HT-29 (cell line): ENCODE measurements at places on chromosomes 4 and X. TPM values are rescaled to one million over a fixed set of nuclear protein-coding genes. Genes with fewer than 3 reads are reported as not detected.

DNA sequence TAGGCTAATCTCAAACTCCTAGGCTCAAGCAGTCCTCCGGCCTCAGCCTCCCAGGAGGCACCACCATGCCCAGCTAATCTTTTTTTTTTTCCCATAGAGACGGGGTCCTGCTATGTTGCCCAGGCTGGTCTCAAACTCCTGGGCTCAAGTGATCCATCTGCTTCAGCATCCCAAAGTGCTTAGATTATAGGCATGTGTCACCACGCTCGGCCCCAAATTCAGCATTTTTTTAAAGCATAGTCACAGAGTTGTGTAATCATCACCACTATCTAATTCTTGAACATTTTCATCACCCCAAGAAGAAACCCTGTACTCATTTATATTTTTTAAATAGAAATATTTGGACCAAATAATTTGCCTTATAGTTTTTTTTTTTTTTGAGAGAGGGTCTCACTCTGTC lies 10.3 kb downstream of the CENPI start:
- no peak for DNase-seq

DNA sequence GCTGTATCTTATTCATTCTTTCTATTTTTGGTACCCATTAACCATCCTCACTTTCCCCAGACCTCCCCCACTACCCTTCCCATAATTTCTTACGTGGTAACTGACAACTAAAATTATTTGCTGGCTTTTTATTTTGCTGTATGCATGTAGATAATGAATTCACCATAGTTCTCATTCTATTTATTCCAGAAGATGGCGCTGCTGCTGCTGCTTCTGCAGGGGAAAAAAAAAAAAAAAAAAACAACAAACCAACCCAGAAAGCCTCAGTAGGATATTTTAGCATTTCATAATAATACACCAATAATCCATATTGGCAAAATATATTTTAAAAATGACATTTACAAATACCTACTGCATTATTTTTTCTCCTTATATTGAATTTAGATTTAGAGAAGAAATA lies 416.6 kb upstream of the MAGEB18 start:
- peak; percentile 23 for DNase-seq

DNA sequence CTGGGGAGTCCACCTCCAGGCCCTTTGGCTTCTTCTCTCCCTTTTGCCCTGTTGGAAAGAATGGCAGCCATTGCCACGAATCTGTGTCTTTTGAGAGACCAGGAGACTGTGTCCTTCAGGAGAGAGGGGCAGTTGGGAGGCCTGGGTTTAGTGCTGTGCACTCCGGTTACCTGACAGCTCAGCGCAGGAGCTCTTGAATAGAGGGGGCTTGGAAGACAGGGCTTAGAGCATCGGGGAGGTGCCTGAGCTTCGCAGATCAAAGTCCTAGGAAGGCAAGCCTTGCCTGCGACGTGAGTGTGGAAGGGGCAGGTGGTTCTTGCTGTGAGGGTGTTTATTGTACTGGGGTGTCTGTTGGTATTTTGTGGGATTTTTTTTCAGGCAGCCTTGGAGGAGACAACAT lies 41.9 kb upstream of the TADA2B start:
- DNase-seq = no peak

DNA sequence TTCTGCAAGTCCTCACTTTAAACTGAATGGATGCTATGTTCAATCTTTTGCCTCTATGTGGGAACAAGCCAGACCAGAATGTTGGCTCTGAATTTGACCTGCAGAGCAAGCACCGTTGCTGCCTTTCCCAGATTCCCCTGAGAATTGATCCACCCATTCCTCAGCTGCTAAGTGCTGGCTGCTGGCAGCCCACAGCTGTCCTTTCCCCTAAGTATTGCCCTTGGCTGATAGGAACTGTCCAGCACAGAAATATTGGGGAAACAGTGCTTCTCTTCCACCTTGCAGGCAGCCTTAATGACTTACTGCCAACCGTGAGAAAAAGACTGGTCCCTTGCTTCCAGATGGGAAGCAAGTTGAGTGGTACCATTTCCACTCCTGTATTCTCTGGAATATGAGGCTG lies 475.9 kb downstream of the PDHA2 start:
- DNase-seq = no peak

DNA sequence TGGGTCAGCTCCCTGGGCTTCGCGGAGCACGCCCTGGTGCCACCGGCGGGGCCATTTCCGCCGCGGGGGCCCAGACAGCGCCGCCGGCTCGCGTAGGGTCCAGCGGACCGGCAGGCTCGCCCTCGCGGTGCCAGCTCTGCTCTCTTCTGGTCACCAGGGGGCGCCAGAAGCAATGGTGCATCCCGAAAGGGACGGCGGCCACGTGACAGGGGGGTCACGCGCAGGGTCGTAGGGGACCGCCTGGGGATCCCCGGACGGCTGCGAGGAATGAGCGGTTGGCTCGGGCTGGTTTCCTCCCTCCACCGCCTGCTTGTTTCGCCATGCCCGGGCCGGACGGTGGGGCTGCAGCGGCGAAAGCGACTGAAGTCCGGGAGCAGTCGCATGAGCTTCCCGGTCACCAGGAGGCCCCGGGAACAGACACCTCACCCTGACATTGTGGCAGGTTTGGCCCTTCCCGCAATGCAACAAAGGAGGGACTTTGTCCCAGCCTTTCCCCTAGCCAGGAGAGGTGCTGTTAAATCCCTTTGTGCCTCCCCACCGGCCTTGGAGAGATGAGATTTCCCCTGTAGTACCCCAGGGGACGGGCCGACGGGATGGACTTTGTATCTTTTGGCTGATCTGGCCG lies 15.8 kb downstream of the ZCCHC12 start:
- DNase-seq = peak; percentile 66

GRCh38 chr4:119532319-119532718 lies 96.3 kb downstream of the PDE5A start:
- no peak for DNase-seq

GRCh38 chr4:118270492-118270891 lies 82.3 kb downstream of the PRSS12 start:
- peak; percentile 72 for DNase-seq

- no peak for DNase-seq
Measured at GRCh38 chr4:38268837-38269236, 308.6 kb downstream of the PTTG2 start.

DNA sequence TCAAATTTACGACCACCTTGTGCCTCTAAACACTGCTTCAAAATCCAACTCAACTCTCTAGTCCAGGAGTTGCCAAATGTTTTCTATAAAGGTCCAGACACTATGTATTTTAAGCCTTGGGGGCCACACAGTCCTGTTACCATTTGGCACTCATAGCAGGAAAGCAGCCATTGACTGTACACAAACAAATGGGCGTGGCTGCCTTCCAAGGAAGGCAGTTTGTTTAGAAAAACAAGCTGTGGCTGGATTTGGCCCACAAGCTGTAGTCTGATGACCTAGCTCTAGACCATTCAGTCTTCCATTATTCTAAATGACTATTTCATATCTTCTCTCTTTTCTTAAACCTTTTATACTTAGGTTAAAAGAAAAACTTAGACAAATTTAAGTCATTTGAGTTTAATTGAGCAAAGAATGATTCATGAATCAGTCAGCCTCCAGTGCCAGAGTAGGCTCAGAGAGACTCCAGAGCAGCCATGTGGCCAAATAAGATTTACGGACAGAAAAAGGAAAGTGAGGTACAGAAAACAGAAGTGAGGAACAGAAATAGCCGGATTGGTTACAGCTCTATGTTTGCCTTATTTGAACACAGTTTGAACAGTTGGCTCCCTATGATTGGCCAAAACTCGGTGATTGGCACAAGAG lies 825.8 kb upstream of the LCORL start:
- no peak for DNase-seq

GRCh38 chr4:9703391-9703790 lies 78.0 kb upstream of the DRD5 start:
- DNase-seq = peak; percentile 83

DNA sequence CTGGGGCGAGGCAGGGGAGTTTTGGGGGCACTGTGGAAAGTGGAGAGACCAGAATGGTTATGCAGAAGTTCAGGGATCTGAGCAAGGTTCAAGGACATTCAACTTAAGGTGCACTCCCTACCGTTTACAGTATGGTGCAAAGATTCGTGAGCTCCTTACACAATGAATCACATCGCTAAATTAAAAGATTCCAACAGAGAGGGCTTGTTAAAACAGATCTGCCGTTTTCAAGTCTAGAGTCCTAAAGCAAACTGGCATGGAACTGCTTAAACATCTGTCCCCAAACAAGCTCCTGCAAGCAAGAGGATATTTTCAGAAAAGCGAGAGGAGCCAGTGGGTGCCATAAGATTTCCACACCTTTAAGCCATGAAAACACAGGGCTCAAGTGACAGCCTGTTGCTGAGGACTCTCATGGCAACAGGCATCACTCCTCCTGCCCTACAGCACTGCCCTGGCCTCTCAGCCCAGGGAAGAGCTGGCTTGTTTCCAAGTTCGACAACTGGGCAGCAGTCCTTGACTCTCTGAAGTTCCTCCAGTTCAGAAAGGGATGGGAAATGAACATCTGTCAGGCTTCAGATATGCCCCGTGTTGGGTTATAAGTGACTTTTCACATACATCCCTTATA lies 10.0 kb downstream of the FAM184B start:
- no peak for DNase-seq

GRCh38 chr4:116847616-116848015 lies 237.8 kb downstream of the TRAM1L1 start:
- DNase-seq = no peak

DNA sequence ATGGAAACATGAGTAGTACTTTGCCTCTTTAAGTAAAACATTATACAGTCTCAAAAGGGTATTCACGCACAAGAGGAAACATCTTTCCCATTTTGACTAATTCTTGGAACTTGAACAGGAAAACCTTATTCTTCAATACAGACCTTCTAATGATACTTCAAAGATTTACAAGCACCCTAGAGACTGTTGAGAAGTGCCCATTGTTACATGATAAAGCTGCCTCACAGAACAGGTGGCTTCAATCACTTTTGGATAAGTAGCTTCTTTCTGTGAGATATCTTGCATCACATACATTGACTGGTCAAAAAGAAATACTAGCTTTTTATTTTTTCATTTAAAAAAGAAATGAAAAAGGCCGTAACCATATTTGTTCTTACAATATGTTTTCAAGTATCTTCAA lies 219.4 kb downstream of the EPHA5 start:
- no peak for DNase-seq

DNA sequence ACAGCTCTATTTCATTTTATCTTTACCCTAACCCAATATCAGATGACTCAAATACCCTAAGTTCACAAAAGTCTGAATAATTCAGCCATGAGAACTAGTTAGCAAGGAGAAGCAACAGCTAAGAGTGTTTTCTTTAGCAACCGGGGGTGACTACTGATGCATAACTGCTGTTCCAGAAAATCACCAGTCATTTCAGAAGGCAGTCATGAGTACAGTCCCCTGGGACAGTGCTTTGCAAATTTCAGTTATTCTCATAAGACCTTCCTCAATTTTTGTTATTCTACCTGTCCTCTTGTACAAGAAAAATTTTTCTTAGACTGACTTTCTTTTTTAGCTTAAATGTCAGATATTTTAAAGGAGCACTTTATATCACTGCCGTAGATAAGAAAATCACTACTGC lies 16.4 kb downstream of the BANK1 start:
- no peak for DNase-seq

DNA sequence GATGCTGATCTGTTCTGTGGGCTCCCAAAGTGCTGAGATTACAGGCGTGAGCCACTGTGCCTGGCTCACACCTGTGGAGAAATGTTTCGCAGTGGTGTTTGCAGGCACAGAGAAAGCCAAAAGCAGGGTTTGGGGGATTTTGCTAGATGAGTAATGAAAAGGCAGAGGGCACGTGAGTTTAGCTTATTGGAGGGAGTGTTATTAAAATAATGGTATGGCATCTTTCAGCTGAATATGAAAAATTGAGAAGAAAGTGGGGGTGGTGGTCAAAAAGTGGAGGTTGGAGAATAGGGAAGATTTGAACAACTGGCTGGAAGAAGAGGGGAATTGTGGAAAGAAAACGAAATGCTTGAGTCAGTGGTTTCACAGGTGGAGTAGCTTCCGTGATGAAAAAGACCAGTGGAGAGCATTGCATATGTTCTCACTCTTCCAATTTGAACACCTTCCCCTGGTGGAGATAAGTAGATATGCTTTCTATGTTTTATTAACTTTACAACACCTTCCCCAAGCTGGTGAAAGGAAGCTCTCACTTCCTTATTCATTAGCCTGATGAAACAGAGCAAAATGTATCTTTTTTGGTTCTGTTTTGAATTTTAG lies 1.1 kb upstream of the CHST7 start:
- peak; percentile 32 for DNase-seq

- no peak for DNase-seq
Measured at GRCh38 chr4:138650929-138651448, 364.6 kb upstream of the NOCT start.

Gene PPP4R3C
- total RNA-seq = not detected in 2 replicates

Gene NDP
- total RNA-seq = not detected in 2 replicates

Gene F11
- total RNA-seq = not detected in 2 replicates

Gene SPANXA2
- total RNA-seq = not detected in 2 replicates

Gene GAGE2A
- not detected in 2 replicates for total RNA-seq
